ENCODE measurements at places on chromosomes 7 and 10. TPM values are rescaled to one million over a fixed set of nuclear protein-coding genes. Genes with fewer than 3 reads are reported as not detected.

The OR2A14 gene
- not detected for total RNA-seq

The PSD gene
- total RNA-seq: 10.7 TPM

The UMAD1 gene
- total RNA-seq: 12.8 TPM

DNA sequence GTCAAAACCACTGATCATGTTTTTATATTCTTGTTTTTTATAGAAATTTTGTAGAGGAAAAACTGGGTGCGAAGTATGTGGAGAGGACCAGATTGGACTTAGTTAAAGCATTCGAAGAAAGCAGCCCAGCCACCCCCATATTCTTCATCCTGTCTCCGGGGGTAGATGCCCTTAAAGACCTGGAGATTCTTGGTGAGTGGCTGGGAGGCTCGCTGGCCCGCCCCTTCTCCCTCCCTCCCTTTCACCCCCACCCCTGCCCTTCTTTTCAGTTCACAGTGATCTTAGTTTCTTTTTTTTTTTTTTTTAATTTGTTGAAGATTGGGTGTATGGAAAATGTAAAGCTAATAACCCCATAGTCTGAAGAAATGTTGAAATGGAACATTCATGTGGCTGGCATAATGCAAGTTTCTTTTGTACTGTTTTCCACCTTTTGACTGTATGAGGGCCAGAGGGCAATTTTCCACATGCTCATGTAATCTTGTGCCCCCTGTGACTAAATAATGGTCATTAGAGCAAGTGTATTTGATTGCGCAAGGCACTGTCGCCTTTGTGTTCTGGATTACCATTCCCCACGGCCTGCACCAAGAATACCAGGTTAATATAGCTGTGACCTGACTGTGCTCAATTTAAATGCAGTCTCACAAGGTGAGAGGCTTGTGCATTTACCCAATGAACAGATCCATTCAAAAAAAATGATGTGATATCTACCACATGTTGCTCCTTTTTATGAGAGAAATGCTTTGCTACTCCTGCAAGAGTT lies 77.7 kb downstream of the CDCA7L start:
- DNase-seq: no peak

DNA sequence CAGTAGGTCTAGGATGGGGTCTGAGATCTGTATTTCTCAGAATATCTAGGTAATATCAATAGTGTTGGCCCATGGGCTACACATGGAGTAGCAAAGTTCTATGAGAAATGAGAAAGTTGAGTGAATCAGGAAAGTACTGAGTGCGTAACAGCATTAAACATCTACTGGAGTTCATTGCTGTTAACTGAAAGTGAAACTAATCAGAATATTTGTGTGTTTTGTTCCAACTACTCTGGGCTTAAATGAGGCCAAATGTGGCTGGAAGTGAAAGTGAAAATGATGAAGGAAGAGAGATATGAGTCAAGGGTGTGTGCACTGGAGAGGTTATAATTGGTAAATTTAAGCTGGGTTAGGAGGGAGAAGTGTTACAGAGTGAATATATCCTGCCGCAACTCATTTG lies 46.5 kb downstream of the TMEM106B start:
- no peak for DNase-seq

DNA sequence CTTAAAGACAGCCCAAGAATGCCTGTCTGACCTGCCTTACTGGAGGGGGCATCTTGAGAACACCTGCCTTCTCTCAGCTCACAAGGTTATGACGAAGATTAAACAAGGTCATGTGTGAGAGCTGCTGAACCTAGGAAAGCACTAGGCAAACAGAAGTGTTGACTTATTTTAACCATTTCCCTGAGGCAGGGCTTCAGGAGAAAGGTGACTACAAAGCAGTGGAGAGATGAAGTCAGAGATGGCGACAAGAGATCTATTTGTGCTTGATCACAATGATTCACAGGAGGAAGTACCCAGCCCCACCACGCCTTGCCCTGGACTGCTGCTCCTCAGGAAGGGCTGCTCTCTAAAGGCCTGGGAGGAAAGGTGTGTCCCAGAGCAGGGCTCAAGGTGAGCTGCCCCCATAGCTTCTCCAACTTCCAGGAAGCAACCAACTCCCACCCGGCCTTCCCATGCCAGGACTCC lies 27.8 kb downstream of the STN1 start:
- no peak for DNase-seq

GRCh38 chr7:107865956-107866775 lies 24.8 kb upstream of the DLD start:
- no peak for DNase-seq

DNA sequence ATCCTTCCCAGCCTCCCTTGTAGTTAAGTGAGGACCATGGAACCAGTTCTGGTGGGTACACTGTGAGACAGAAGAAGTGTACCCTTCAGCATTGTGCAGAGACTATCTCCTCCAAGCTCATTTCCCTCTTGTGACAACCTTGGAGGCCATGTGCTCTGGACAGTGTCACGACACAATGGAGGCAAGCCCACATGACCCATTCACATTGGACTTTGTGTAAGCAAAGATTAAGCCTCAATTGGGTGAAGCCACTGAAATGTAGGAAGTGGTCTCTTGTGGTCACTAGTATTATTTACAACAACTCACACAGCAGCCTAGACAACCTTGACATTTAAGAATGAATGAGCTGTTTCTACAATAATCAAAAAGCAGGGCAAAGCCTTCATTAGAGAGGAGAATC lies 124.2 kb downstream of the INHBA start:
- DNase-seq: no peak

GRCh38 chr10:21943633-21944265 lies 59.8 kb downstream of the DNAJC1 start:
- DNase-seq: no peak

DNA sequence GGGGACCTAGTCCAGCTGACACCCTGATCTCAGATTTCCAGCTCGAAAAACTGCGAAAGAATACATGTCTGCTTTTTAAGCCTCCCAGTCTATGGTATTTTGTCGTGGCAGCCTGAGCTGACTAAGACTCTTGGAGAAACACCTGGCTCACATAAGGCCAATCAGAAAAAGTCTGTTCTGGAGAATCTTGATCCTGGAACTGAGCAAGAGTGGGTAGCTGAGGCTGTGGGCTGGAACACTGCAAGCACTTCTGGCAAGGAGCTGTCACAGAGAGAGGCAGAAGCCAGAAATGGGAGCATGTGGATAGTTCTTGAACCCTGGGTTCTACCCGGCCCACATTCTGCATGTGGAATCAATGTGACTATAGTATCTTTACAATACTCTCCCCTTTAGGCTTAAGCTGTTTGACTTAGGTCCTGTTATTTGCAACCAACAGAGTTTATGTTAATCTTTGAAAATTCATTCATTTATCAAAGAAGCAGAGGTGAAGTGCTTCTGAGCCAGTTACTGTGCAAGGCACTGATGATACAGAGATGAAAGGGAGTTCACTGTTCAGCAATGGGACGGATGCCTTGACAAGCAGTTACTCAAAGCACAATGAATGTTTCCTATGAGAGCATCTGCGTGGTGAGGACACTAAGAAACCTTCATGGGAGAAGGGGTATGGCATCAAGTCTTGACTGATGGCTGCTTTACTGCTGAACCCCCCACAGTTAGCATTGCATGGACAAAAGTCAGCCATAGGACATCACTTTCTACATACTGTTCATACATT lies 4.4 kb upstream of the C10orf90 start:
- no peak for DNase-seq

DNA sequence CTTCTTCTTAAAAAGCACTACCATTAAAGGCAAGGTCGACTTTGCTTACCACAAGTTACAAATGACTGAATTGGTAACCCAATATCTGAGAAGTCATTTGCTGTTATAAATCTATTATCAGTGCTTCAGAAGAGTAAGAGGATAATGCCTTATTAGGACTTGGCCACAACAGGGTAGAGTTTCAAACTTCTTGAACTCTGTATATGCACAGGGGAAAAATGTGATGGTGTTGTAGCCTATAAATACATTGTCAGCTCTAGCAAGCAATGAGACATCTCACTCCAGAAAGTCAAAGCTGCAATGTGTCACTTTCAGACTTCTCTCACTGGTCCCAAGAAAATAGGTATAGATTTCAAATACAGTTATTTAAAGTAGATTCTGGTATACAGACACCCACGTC lies 9.3 kb downstream of the TFEC start:
- no peak for DNase-seq

All from progenitor cell of endocrine pancreas (in vitro differentiated cells).